Bronchial epithelial cell (primary cell): ENCODE measurements at places on chromosomes 5 and 9. TPM values are rescaled to one million over a fixed set of nuclear protein-coding genes. Genes with fewer than 3 reads are reported as not detected.

Gene ISL1
- total RNA-seq = 1.8 and 6.1 TPM in 2 replicates

Gene GLIPR2
- total RNA-seq = 0.26 and 1.8 TPM in 2 replicates

Gene SAXO1
- total RNA-seq = not detected in 2 replicates

Gene RASGRF2
- 0.26 and 0.53 TPM in 2 replicates for total RNA-seq

Gene PAEP
- not detected in 2 replicates for total RNA-seq

Gene TXNDC8
- total RNA-seq = not detected in 2 replicates

Gene SLCO4C1
- under 0.01 and 0.38 TPM in 2 replicates for total RNA-seq

Gene FGFR4
- total RNA-seq = 0.79 and 1.5 TPM in 2 replicates

Gene NEK6
- 8.4 and 14.7 TPM in 2 replicates for total RNA-seq

Gene PPP1R26
- 25.9 and 27.9 TPM in 2 replicates for total RNA-seq

Gene SH2D3C
- 0.26 TPM in 1 of 2 replicates, not detected in the other for total RNA-seq

Gene CDH6
- total RNA-seq = 0.13 and 9.5 TPM in 2 replicates

Gene CKMT2
- not detected in 2 replicates for total RNA-seq

Gene IRX1
- total RNA-seq = 5.2 and 15.3 TPM in 2 replicates

Gene GABRP
- 1.2 TPM in 1 of 2 replicates, not detected in the other for total RNA-seq

Gene IFNK
- not detected in 2 replicates for total RNA-seq

Gene GLRA1
- total RNA-seq = not detected in 2 replicates

Gene FCN2
- not detected in 2 replicates for total RNA-seq

Gene PPP3R2
- total RNA-seq = not detected in 2 replicates

Gene GPR150
- total RNA-seq = 0.26 TPM in 2 replicates

Gene CDH9
- total RNA-seq = not detected in 2 replicates

Gene PLPP6
- total RNA-seq = 5.9 and 6.1 TPM in 2 replicates

Gene ANKRD55
- not detected in 2 replicates for total RNA-seq

Gene ATOX1
- total RNA-seq = 26.9 and 61.4 TPM in 2 replicates

Gene IL9
- not detected in 2 replicates for total RNA-seq

Gene AK1
- total RNA-seq = 19.0 and 54.0 TPM in 2 replicates

Gene PCDHGA6
- total RNA-seq = under 0.01 and 0.26 TPM in 2 replicates

Gene C9orf153
- total RNA-seq = 0.26 TPM in 2 replicates

Gene SPATA31E1
- not detected in 2 replicates for total RNA-seq

Gene CTXN3
- not detected in 2 replicates for total RNA-seq

Gene SKP1
- 157 and 293 TPM in 2 replicates for total RNA-seq

Gene FIBCD1
- total RNA-seq = 0.26 and 0.51 TPM in 2 replicates

Gene SLC34A1
- not detected in 2 replicates for total RNA-seq

Gene RASEF
- total RNA-seq = 9.2 and 14.2 TPM in 2 replicates

Gene FOXD4L5
- total RNA-seq = under 0.01 and 0.13 TPM in 2 replicates

Gene FBXL7
- total RNA-seq = 0.26 and 0.51 TPM in 2 replicates

Gene CDX1
- not detected in 2 replicates for total RNA-seq

Gene FKTN
- total RNA-seq = 17.0 and 17.9 TPM in 2 replicates

Gene KCTD16
- under 0.01 and 0.13 TPM in 2 replicates for total RNA-seq

Gene LMAN2
- total RNA-seq = 362 and 444 TPM in 2 replicates

Gene ADAMTS19
- under 0.01 and 0.13 TPM in 2 replicates for total RNA-seq

Gene KCNIP1
- under 0.01 TPM in 1 of 2 replicates, not detected in the other for total RNA-seq

Gene GABRA6
- not detected in 2 replicates for total RNA-seq

Gene CCDC152
- under 0.01 and 0.38 TPM in 2 replicates for total RNA-seq

Gene PLPP7
- not detected in 2 replicates for total RNA-seq

Gene DRD1
- not detected in 2 replicates for total RNA-seq

Gene FOXI1
- not detected in 2 replicates for total RNA-seq

Gene IRX2
- 11.3 and 14.0 TPM in 2 replicates for total RNA-seq

Gene ACTBL2
- total RNA-seq = under 0.01 TPM in 1 of 2 replicates, not detected in the other

Gene ACOT12
- total RNA-seq = not detected in 2 replicates
